ENCODE measurements at places on chromosomes 6 and 20.

- DNase-seq, result no peak
These were observed 14.4 kb downstream of the REPS1 start for GRCh38 chr6:138973466-138974153.

- DNase-seq, result no peak
These were observed 294.7 kb downstream of the KHDC1L start for GRCh38 chr6:72930556-72931132.

GRCh38 chr6:45667300-45667699 lies 289.6 kb upstream of the SUPT3H start:
- no peak for DNase-seq

DNA sequence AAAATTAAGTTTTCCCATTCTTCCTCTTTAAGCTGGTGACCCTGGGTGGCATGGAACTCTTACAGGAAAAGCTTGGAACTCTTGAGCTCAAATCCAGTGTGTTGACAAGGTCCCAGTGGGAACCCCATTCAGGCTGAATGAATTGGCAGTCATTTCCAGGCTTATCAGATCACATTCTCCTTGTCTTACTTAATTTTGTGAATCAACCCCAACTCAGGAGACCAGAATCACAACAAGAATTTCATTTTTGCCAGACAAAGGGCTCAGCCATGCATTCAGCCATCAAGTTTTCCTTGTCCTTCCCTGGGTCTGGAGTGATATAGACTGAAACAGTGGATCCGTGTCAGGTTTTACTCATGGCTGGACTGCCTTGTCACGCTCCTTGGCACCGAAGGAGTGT lies 92.1 kb upstream of the EEF1E1 start:
- no peak for DNase-seq

All from stimulated activated CD8-positive, alpha-beta memory T cell treated with anti-CD3 and anti-CD28 coated beads, Interleukin-15, amount 100 ng/mL, for 24 hours (primary cell).